Left lung (tissue), 14 donors: ENCODE measurements at places on chromosomes 1 and 21. TPM values are rescaled to one million over a fixed set of nuclear protein-coding genes. Genes with fewer than 3 reads are reported as not detected.

- no peak for DNase-seq
Measured at GRCh38 chr1:17869815-17870214, 114.7 kb downstream of the ACTL8 start.

GRCh38 chr1:153779781-153780541, 4.8 kb downstream of the SLC27A3 start:
- DNase-seq, result no peak

DNA sequence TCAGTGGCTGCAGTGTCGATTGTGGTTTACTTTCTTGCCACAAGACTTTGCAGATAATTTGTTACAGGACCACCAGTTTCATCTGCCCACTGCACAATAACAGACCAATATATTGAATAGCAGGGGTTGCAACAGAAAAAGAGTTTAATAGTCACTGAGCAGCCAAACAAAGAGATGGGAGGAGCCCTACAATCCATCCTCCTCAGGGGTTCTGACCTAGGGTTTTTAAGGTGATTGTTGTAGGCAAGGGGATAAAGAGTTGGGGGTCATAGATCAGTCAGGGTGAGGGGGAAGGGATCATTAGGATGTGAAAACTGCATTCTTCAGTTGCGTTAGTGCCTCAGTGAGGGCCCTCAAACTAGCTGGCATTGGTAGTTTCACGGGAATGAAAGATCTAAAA, 110.7 kb upstream of the OLFM3 start:
- no peak for DNase-seq

The TDRD5 gene
- 0.31 TPM for polyA plus RNA-seq

The HEYL gene
- 42.8 TPM for polyA plus RNA-seq

- DNase-seq, result no peak
Measured at GRCh38 chr1:24285231-24285630, 33.9 kb upstream of the GRHL3 start.
